D341Med (cell line): ENCODE measurements at places on chromosomes 3 and 15.

GRCh38 chr15:69820819-69821218 is 276.9 kb downstream of the TLE3 start:
- DNase-seq = no peak

GRCh38 chr3:185473290-185473815 is 25.5 kb downstream of the TMEM41A start:
- DNase-seq = no peak

DNA sequence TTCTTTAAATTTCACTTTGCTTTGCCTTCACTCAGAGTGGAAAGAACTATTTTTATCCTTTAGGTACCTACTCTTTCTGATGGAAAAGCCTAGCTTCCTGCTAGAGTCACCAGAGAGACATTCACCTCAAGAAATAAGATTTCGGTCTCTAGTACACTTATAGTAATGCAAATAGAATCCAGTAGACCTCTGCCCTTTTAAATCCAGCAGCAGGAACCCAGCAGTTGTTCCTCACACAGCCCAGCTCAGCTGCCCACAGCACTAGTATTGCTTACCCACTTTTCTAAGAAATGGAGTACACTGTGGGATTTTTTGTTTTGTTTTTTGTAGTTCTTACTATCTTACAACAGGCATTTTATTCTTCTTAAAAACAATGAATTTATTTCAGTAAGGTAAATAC is 497.0 kb upstream of the CCDC54 start:
- DNase-seq = no peak

DNA sequence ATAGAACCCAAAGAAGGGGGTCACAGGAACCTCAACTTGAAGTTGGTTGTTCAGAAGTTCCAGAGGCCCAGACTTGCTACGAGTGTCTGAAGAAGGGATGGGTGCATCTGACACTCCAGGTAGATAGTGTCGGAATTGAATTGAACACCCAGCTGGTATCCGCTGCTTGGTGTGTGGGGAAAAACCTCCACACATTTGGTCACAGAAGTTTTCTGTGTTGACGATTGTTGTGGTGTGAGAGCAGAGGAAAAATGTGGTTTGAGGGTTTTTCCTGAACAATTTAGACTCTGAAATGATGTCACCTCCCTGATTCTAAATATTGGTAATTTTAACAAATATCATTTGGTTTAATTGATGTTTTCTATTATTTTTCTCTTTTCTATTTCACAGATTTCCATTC is 218.8 kb upstream of the CTNNB1 start:
- no peak for DNase-seq

DNA sequence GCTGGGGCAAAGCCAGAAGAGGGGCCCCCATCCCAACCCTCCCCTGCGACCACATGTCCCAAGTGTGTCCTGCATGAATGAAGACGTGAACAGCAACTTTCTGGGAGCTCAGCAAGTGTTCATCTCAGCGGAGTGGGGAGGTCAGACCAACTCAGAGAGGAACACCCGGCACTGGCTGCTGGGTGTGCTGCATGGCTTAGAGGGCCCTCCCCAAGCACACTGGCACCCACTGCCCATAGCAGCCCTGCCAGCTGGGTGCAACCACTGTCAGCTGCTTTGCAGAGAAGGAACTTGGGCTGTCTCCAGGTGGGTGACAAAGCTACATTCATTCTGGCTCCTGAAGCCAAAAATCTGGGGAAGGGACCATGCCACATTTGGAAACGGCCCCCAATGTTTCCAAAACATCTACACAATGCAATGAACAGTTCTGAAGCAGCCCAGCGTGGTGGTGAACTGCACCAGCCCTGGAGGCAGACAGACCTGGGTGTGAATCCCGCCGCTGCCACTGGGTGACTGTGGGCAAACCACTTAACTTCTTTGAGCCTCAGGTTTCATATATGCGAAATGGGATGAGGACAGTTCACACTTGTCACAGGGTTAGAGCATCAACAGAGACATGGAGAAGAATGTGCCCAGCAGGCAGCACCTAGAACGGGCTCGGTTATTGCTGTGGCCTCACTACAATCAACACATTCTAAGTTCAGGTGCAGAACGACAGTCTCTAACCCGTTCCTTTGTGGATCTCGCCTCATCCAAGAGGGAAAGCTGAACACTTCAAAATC is 145.4 kb downstream of the NUP210 start:
- no peak for DNase-seq

GRCh38 chr3:139534455-139534812 is 5.1 kb downstream of the RBP1 start:
- no peak for DNase-seq
